GM23248 (cell line): ENCODE measurements at places on chromosomes 7 and 10. TPM values are rescaled to one million over a fixed set of nuclear protein-coding genes. Genes with fewer than 3 reads are reported as not detected.

DNA sequence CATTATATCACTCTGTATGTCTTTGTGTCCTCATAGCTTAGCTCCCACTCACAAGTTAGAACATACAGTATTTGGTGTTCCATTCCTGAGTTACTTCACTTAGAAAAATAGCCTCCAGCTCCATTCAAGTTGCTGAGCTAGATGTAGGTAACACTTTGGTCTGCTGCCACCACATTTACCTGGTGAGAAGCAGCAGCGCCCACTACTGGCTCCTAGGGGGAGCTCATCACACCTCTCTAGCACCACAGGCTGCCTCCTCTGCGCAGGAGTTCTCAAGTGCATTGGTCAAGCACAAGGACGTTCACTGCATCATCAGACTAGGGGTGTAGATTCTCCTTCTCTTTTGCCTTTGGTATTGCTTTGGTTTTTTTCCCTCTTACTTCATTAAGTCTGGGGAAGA is 530.9 kb upstream of the AUTS2 start:
- peak; percentile 1 for DNase-seq

Gene CDC14C
- not detected in 2 replicates for polyA plus RNA-seq

DNA sequence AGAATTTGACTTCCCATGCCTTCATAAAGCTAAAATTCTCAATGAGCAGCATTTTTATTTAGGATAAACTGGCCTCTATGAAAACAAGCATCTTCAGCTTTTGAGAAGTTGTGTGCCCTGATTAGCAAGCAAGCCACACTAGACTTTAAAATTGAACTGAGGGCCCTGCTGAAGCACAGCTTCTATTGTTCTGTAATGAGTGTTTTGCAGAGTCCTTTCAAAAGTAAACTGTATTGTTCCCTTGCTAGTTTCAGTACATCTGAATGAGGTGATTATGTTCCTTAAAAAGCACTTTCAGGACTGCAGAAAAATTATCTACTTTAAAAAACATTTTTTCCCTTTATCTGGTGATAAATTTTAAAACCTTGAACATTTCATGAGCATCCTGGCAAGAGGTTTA is 113.3 kb upstream of the PRPS1L1 start:
- DNase-seq = no peak

Gene CYP2C9
- not detected in 2 replicates for polyA plus RNA-seq

DNA sequence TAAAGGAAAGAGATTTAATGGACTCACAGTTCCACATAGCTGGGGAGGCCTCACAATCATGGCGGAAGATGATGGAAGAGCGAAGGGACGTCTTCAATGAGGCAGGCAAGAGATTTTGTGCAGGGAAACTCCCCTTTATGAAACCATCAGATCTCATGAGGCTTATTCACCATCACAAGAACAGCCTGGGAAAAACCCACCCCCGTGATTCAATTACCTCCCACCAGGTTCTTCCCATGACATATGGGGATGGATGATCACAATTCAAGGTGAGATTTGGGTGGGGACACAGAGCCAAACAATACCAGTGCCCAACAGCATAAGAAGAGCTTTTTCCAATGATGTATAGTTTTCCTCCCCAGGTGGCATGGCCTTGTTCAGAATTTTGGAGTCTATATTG is 11.2 kb upstream of the C7orf33 start:
- no peak for DNase-seq
